ENCODE measurements at places on chromosomes 16 and 17. TPM values are rescaled to one million over a fixed set of nuclear protein-coding genes. Genes with fewer than 3 reads are reported as not detected.

Gene BIRC5
- total RNA-seq, result 0.83 TPM

Gene ARL5C
- not detected for total RNA-seq

Gene CX3CL1
- total RNA-seq, result 10.2 TPM

Gene LASP1
- total RNA-seq, result 77.5 TPM

Gene NPB
- total RNA-seq, result not detected

Gene ZNF174
- total RNA-seq, result 15.7 TPM

Gene C17orf50
- total RNA-seq, result not detected

- DNase-seq, result no peak
These were observed 85.7 kb upstream of the HS3ST2 start for GRCh38 chr16:22728167-22728836.

DNA sequence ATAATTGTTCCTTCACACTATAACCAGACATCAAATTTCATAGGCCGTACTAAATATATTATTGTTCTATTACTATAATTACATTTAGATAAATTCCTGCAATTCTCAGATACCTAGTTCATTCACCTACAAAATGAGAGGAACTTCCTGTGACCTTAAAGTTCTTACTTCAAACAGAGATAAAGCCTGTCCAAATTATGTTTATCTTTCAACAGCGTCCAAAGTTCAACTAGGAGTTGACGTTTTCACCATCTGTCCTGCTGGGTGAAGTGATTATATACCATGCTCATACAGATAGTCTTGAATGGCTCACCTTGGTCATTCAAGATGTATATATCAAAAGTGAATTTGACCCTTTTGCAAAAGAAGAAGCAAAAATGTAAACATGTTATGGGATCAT is 440.6 kb downstream of the CDH8 start:
- DNase-seq, result no peak

- peak; percentile 68 for DNase-seq
These were observed 233.1 kb upstream of the WSCD1 start for GRCh38 chr17:5837055-5837491.

GRCh38 chr17:49224198-49224996 is 6.2 kb downstream of the PHOSPHO1 start:
- DNase-seq, result peak; percentile 49

DNA sequence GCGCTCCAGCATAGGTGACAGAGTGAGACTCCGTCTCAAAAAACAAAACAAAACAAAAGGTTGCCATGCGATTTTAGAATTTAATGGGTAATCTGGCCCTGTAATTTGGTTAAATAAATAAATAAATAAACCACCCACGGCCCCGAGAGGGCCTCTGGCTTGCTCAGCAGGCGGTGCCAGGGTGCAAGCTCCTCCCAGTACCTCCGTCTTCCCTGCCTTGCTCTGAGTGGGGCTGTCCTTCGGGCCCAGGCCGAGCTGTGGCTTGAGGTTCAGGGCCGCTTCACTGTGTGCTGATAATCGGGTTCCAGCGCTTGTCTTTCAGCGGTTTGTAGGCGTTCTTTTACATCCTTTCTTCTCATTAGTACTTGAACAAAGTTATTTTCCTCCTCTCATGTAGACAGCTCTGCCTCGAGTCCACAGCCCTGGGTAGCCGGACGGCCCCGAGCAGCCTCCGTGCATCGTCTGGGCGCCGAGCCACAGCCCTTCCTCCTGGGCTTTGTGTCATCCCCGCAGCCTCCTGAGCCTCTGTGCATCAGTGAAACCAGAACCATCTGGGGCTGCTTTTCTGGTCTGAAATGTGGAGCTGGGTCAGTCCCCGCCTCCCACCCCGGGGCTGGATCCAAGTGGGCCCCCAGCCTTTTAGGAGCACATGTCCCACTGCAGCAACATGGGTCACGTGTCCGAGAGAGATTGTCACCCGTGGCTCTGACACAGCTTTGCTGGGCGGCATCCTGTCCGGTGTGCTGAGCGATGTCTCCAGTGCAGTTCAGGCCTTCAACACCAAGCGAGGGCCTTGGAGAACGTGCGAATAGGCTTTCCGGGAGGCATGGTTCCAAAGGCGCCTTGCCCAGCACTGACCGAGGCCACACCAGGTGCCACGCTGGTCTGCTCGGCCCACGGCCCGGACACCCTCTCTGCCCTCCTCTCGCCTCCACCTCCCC is 157.4 kb upstream of the CHMP6 start:
- DNase-seq, result peak; percentile 25

DNA sequence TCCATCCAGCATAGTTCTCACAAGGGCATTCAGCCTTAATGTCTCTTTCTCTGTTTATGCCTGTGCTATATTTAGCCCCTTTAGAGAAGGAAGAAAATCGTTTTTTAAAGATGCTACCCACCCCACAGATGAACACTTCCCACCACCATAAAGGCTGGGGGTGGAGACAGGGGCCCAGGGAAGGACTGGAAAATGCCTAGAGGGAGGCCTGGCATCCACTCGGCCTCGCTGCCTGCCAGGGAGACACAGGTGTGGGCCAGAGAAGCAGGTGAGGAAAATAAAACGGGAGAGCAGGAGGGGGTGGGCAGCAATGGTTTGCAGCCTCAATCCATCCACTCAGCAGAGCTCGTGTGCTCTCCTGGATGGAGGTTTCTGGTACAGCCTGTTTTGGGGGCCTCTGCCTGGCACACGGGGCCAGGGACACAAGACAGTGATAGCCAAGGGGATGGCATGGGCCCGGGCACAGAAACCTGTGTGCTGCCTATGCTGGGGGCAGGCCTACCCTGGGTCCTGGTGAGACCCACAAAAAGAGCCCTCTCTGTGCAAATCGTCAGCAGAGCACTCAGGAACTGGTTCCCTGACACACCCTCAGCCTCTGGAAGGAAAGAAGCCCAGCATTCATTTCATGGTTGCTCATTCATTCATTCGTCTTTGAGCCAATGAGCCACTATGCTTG is 121.4 kb downstream of the C16orf78 start:
- DNase-seq, result no peak

DNA sequence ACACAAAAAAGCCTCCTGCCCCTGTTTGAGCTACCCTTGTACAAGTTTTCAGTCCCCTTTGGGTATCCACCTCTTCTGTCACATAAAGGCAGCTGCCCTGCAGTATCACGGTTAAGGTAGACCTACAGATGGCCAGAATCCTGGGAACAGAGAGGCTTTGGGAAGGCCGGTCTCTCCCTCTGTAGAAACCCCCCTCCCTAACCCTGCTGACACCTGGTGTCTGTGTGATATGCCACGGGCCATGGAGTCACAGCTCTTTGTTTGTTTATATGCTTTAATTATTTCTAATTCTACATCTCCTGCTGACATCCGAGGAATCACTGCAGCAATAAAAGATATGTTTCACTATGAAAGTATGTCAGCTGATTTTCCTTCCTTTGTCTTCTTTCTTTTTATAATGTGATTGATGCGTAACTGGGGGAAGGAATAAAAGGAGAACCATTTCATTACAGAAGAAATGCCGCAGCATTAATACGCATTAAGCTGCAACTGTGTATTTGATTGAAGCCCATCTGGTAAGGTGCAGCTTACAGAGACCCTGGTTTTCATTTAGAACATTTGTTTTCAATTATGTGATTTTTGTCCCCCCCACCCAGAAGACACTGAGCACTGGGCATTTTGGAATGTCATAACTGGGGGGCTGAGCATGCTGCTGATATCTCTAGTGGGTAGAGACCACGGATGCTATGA is 142.1 kb downstream of the SLC39A11 start:
- DNase-seq, result no peak

DNA sequence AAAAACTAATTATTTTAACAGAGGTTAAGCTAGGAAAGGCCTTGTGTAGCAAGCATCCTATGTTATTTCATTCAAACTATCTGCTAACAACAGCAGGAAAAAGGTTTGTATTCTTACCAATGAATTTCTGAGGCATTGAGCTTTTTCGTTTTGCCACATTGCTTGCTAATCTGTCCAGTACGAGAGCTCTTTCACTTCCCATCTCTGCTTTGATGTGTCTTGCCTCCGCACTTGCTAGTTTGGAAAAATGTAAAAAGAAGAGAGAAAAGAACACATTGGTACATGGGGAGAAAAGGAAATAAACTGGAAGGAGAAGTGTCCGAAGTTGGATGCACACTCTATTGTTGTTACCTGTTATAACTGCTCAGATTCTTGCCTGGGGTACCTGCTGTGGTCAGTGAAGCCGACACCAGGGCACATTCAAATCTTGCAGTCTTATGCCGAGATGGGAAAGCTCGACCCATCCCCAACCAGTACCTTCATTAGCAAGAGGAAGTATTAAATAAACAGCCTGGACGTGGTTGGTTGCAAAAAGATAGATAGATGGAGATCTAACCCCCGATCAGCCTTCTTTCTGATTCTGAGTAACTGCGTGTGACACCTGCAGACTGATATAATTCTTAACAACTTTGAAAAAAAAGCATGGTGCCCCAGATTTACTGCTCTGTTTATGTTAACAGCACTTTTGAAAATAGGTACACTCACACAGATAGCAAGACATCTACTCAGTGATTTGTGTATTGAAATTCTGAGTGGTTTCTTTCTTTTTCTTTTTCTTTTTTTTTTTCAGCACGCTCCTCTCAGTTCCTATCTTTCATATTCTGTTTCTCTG is 40.0 kb downstream of the GRB7 start:
- no peak for DNase-seq

DNA sequence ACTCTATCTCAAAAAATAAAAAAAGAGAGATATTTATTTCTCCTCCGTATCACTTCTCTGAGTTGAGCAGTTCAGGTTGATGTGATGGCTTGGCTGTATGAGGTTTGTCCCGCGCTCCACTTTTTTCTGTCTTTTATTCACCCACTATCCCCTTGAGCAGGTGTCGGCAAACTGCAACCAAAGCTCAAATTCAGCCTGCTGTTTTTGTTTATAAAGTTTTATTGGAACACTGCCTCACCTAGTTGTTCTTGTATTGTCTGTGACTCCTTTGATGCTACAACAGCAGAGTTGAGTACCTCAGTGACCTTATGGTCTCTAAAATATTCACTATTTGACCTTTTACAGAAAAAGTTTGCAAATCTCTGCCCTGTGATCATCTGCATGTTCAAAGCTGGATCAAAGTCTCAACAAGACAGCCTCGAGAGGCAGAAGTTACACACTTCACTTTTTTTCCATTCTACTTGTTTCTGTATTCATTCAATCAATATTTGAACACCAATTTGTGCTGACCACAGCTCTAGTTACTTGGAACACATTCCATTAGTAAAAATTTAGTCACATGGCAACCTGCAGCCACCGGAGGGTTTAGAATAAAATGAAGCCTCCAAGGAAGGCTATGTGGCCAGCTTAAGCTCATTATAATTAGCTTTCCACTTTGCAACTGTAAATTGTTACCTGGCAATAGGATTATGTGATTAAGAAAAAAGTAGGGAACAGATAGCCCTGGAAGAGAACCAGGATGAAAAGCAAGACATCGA is 945.8 kb downstream of the KCNJ2 start:
- no peak for DNase-seq

- DNase-seq, result no peak
These were observed 3.5 kb downstream of the CDH13 start for GRCh38 chr16:82630219-82630618.

DNA sequence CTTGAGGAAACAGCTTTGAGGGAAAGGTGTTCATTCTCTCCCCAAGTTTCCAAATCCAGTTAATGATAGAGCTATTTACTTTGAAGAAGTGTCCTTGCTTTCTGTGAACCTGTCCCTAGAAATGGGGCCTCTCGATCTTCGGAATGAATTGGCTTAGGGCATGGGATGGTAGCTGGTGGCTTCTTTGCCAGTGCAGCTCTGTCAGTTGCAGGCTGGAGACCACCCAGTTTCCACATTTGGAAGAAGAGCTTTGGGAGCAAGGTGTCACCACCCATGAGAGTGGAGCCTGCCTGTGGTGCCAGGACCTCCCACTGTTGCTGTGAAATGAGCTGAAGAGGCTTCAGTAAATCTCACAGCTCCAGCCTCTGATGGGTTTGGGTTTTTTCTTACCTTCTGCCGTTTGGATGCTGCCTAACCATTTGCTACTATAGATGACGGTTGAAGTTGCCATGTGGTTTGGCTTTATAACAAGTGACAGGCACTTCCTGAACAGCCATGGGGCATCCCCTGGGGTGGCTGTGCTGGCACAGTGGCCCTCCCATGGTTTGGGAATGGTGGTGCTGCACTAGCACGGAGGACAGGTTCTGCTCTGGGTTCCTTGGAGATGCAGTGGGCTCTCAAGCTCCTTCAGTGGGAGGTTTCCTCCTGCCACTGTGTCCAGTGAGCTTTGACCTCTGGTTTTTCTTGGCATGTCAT is 19.5 kb upstream of the SLC5A10 start:
- DNase-seq, result no peak

- no peak for DNase-seq
These were observed 74.5 kb upstream of the PMFBP1 start for GRCh38 chr16:72246423-72246822.

GRCh38 chr17:33080091-33080490 is 88.4 kb downstream of the SPACA3 start:
- no peak for DNase-seq

DNA sequence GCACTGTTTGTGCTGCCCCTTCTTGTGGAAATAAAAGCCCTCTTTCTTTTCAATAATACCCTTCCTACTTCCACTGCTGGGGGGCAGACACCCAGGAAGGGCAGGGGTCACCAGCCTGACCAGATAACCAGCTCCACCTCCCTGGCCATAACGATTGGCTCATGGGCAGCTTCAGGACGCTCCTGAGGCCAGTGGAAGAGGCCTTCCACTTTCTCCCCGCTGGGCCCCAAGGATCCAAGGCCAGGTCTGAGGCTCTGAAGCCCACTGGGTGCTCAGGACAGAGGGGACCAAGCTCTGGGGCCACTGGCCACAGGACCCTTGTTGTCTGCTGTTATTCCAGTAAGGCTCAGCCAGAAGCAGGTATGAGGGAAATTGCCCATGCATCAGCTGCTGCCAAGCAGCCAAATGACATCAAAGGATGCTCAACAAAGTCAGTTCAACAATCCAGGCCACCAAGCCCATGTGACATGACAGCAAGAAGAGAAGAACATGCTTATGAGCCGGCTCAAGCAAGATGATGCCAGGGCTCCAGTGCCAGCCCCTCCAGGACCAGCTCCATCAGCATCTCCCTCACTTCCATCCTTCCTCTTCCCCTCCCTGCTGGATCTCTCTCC is 238.8 kb downstream of the ZNF423 start:
- DNase-seq, result no peak

- no peak for DNase-seq
These were observed 38.9 kb downstream of the SSH2 start for GRCh38 chr17:29891131-29891530.

DNA sequence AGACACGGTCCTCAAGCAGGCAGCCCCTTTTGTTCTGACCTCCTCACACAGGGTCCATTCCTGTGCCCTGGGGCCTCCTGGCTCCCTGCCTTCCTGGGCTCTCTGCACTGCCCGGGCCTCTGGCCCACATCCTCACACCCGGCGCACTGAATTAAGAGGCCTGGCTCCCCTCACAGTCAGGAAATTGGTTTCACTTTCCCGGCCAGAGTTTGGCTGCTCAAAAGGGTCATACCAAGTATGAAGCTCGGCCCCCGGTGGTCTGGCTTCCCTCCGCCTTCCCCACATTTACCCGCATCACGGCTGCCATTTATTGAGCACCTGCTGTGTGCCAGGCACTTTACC is 220.0 kb downstream of the NTN1 start:
- DNase-seq, result peak; percentile 24

GRCh38 chr17:77963441-77963840 is 4.9 kb downstream of the TNRC6C start:
- peak; percentile 38 for DNase-seq

Measured in thyroid gland (tissue), 4 donors.